CD4-positive, CD25-positive, alpha-beta regulatory T cell (primary cell): ENCODE measurements at places on chromosomes 7 and 10. TPM values are rescaled to one million over a fixed set of nuclear protein-coding genes. Genes with fewer than 3 reads are reported as not detected.

The VGF gene
- not detected for polyA plus RNA-seq

The UPK3B gene
- polyA plus RNA-seq = 0.17 TPM

The MRLN gene
- not detected for polyA plus RNA-seq

The CYP17A1 gene
- polyA plus RNA-seq = not detected

The CCDC3 gene
- not detected for polyA plus RNA-seq

The ING3 gene
- polyA plus RNA-seq = 40.2 TPM

The TRPV5 gene
- polyA plus RNA-seq = not detected

The FRAT1 gene
- polyA plus RNA-seq = 6.3 TPM

The TYW1B gene
- polyA plus RNA-seq = 0.82 TPM

The VPS41 gene
- 45.9 TPM for polyA plus RNA-seq

The SYNPO2L gene
- polyA plus RNA-seq = not detected

The PHKG1 gene
- 0.09 TPM for polyA plus RNA-seq

The IDI2 gene
- not detected for polyA plus RNA-seq

The POT1 gene
- 25.2 TPM for polyA plus RNA-seq

The ATG9B gene
- polyA plus RNA-seq = 35.7 TPM

The GPER1 gene
- not detected for polyA plus RNA-seq

The GPRIN2 gene
- not detected for polyA plus RNA-seq

The CLCN1 gene
- not detected for polyA plus RNA-seq

The OR2A12 gene
- polyA plus RNA-seq = not detected

The GAD2 gene
- polyA plus RNA-seq = not detected

The TDRD1 gene
- 0.25 TPM for polyA plus RNA-seq

The NPFFR1 gene
- not detected for polyA plus RNA-seq

The ADARB2 gene
- polyA plus RNA-seq = 0.27 TPM

The EPO gene
- not detected for polyA plus RNA-seq

The IRF5 gene
- polyA plus RNA-seq = 20.6 TPM

The CNPY1 gene
- not detected for polyA plus RNA-seq

The HTRA1 gene
- not detected for polyA plus RNA-seq

The APBB1IP gene
- 56.0 TPM for polyA plus RNA-seq

The TBL2 gene
- 24.1 TPM for polyA plus RNA-seq

The GIGYF1 gene
- polyA plus RNA-seq = 0.71 TPM

The PRPF18 gene
- 42.8 TPM for polyA plus RNA-seq

The HOXA6 gene
- polyA plus RNA-seq = not detected

The TMEM273 gene
- 38.0 TPM for polyA plus RNA-seq

The EFCAB10 gene
- not detected for polyA plus RNA-seq

The GHITM gene
- polyA plus RNA-seq = 279 TPM

The PRSS2 gene
- polyA plus RNA-seq = 2.8 TPM

The FOXI2 gene
- polyA plus RNA-seq = not detected

The FAM13C gene
- not detected for polyA plus RNA-seq

The CALCR gene
- not detected for polyA plus RNA-seq

The HOXA9 gene
- not detected for polyA plus RNA-seq

The FFAR4 gene
- not detected for polyA plus RNA-seq

The SRGN gene
- 254 TPM for polyA plus RNA-seq

The ARHGEF35 gene
- 1.7 TPM for polyA plus RNA-seq

The FIGNL1 gene
- 13.3 TPM for polyA plus RNA-seq

The RASA4B gene
- 8.8 TPM for polyA plus RNA-seq

The SH2B2 gene
- 0.70 TPM for polyA plus RNA-seq

The IFIT2 gene
- 6.3 TPM for polyA plus RNA-seq

The MUC12 gene
- 0.44 TPM for polyA plus RNA-seq

The LIPF gene
- polyA plus RNA-seq = not detected

The SLIT1 gene
- polyA plus RNA-seq = not detected

The JCAD gene
- not detected for polyA plus RNA-seq
